ENCODE measurements at places on chromosomes 5 and 9.

GRCh38 chr5:141245250-141245717 lies at the start of gene PCDHB15:
TSS of gene PCDHB15 (plus strand) at chr5:141245395. CDS start at chr5:141245579, 184 bp downstream.
- DNase-seq = no peak

GRCh38 chr9:118595719-118596305 lies 773.4 kb downstream of the BRINP1 start:
- no peak for DNase-seq

- DNase-seq = no peak
These were observed 134.9 kb downstream of the SLIT3 start for GRCh38 chr5:169166078-169166477.

DNA sequence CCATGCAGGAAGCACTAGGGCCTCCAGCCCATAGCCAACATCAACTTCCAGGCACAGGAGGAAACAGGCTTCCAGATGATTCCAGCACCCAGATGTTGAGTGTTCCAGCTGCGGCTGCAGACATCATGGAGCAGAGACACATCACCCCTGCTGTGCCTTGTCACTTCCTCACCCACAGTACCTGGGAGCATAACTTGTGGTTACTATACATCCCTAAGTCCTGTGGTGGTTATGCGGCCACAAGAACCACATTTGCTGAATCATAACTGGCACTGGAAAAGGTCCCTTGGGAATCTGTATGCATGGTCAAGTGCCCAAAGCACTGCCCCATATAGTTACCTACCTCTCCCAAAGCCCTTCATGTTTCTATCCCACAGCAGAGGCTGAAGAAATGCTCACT lies 56.6 kb downstream of the WHRN start:
- DNase-seq = no peak

DNA sequence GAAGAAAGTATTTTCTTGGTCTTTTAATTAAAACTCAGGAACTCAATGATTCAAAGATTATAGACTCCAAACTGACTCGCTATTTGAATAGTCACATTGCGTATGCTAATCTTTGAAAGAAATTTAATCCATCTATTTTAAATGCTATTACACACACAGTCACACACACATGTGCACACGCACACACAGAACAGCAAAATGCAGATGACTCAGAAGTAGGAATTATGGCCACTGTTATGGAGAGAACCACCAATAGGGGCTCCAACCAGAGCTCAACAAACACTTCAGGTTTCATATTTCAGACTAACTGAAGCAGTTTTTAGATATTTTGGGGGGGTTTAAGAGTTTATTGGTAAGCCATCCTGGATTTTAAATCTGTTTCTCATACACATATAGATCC lies 1917.9 kb downstream of the EFNA5 start:
- DNase-seq = no peak

DNA sequence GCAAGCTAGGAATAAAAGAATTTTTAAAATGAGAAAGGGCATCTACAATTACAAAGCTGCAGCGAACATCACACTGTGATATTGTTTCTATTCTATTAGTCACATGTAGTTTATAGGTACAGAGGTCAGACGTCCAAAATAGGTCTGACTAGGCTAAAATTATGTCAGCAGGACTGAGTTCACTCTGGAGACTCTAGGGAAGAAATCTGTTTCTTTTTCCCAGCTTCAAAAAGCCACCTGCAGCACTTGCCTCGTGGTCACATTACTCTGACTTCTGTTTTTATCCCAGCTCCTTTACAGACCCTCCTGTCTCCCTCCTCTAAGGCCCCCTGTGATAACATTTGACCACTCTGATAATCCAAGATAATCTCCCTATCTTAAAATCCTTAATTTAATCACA lies 5.1 kb upstream of the CKS2 start:
- DNase-seq = no peak

DNA sequence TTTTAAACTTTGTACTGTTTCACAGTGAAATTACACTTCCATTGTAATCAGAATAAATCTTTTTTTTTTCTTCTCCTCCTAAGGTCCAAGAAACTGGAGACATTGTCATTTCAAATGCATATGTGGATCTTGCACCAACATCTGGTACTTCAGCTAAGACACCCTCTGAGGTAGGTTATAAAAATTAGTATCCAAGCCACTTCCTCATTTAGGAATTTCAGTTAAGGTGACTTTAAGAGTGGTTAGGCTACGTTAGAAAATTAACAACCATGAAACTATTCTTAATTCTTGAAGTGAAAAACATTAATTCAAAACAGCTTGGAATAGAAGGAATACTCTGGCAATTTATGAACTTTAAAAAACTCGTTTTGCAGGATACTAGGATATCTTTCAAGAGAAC lies 77.5 kb downstream of the HSD17B4 start:
- no peak for DNase-seq

DNA sequence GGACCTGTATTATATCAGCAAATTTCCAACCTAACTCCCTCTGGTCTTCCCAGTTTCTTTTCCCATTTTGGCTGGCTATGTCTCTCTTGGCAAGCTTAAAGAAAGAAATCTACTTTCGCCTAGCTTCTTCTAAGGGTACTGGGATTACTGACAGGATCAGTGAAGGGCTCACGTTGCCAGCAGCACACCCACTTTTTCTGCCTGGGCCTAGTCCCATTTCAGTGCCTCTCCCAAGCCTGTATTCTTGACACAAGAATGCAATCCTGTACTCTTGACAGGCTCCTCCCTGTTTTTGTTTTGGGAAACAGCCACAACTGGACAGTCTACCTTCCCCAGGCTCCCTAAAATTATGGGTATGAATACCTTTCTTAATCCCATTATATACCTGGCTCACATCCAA lies 170.5 kb downstream of the EPB41L4A start:
- no peak for DNase-seq

DNA sequence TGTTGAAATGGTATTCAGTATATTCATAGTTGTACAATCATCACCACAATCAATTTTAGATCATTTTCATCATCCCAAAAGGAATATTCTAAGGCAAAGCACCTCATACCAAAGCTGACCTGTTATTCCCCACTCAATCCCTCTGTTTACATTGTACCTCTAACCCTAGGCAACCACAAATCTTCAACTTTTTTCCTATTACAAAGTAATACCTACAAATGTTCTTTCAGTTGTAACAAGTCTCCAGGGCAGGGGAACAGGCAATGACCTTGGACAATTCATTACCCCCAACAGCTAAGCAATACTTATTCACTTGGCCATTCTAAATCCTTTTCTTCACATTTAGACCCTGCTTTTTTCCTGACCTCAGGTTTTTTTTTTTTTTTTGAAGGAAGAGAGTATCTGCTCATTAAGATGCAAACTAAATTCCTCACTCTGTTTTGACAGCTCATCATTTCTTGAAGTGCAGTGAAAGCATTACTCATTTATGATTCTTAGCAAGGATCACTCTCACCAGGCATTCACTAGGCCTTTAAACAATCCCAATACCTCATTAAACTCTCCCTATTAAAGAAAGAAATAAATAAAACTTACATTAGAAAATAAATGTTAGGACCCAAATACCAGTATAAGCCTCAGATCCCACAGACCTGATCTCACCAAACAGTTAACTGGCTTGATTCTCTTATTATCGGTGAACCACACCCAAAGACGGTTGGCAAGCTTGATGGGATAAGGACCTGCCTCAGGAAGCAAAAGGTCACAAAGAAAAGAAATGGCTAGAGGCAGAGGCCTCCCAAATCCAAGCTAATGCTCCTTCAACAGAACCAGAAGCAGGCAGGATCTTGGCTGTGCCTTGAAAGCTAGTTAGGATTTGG lies 15.3 kb downstream of the MTMR12 start:
- no peak for DNase-seq

- no peak for DNase-seq
These were observed 24.7 kb downstream of the TSC1 start for GRCh38 chr9:132919614-132920268.

DNA sequence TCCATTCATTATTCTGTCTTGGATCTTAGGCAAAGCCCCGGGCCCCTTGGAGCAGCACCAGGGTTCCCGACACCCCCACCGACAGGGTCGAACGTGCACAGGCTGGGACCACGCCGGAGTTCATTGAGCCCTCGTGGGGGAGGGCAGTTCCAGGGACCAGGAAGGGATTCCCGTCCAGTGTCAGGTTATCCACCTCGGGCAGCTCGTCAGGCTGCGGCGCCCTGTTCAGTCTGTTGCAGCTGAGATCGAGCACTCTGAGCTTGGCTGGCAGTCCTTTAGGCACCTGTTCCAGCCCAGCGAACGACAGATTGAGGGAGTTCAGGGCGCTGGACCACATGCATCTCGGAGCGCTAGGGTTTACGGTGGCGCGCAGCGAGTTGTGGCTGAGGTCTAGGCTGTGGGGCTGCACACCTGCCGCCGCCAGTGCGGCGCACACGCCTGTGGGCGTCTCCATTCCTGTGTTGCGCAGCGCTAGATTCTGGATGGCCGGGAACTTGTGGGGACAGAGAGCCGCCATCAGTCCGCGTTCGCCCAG lies 1.1 kb downstream of the CD14 start:
- no peak for DNase-seq

- DNase-seq = no peak
These were observed 181.9 kb upstream of the TBCA start for GRCh38 chr5:77957931-77958521.

- no peak for DNase-seq
These were observed 1.5 kb downstream of the NFIL3 start for GRCh38 chr9:91421971-91422757.

DNA sequence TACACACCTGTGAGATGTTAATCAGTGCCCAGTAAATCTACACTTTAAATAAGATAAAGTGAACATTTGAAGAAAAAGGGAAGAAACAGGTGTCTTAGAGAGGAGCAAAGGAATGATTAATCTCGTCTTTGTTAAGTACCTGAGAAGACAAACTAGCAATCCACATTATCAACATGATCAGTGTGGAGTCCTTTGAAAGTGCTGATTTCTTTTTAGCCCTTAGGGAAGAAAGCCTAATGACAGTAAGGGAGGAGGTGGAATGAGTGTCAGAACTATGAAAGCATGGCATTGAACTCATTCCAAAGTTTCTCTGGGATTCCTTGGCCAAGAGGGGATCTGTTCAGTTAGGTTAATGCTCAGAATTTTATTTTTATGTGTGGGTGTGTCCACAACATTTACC lies 1109.0 kb upstream of the ACO1 start:
- DNase-seq = no peak

DNA sequence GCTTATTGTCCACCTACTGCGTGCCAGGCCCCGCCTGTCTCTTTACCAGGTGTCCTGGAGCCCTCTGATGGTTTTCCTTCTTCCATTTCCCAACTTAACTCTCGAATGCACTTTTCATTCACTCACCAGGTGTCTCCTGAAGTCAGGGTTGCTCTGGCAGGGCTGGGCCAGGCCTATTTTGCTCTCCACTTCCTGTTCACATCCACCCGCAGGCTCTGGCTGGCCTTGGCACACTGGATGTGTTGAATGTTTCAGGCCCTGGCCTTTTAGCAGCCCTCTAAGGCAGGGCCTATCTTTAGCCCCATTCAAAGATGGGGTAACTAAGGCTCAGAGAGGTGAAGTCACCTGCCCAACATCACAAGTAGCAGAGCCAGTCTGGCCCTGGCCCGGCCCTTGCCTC lies 16.4 kb downstream of the LRRC8A start:
- no peak for DNase-seq

- DNase-seq = no peak
These were observed 72.5 kb downstream of the ACTL7B start for GRCh38 chr9:108783326-108783725.

DNA sequence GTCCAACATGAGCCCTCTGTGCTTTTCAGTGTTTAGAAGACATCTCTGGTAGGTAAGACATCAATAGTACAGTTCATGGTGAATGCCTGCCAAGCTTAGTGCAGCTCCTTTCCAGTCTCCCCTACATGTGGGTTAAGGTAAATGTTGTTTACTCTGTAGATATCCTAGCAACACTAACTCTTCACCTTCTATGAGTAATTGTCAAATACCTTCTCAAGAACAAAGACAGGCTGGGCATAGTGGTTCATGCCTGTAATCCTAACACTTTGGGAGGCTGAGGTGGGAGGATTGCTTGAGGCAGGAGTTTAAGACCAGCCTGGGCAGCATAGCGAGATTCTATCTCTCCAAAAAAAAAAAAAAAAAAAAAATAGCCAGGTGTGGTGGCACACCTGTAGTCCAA lies 18.7 kb upstream of the RASGRF2 start:
- DNase-seq = no peak

DNA sequence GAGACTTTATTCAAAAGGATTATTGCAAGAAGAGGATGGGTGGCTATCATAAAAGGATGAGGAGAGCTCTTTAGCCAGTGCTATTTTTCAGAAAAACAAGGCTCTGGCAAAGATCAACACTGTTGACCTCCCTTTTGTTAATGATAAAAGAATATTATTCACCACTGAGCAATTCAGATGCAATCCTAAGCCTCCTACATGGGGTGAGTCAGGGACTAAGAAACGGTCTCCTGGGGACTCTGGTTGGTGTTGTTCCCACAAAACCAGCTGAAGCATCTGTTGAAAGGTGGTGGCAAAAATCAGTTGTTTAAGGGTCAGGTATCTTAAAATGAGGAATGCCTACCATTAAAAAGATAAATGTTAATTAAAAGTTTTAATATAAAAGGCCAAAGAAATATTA lies 7.7 kb upstream of the GCNT1 start:
- DNase-seq = no peak

- DNase-seq = peak; percentile 27
These were observed 10.6 kb upstream of the FAM163B start for GRCh38 chr9:133619791-133620190.

DNA sequence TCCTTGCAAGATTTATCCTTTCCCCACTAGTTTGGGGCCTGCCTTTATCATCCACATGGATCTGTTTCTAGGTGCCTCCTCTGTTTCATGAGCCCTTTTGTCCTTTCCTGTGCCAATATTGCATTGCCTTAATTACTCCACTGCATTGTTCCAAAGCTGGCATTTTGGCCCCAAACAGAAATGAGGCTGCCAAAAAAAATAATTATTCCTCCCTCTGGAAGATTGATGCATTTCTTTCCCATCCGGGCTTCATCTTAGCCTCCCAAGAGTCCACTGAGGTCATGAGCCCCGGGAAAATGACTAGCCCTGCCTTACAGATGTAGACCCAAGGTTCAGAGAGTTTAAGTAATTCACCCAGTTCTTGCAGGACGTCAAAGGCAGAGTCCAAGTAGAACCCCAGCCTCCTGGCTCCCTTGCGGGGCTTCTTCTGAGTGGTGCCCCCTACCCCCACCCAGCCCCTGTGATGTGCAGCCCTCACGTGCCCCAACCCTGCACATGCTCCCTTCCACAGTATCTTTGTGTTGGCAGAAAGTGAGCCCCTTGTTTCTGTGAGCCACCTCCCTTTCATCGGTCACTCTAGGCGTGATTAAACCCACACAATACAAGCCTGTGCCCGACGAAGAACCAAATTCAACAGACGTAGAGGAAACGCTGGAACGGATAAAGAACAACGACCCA lies 62.1 kb downstream of the TMOD1 start:
- DNase-seq = no peak

GRCh38 chr5:164422400-164422799 lies 917.0 kb downstream of the MAT2B start:
- no peak for DNase-seq

Data from activated CD4-positive, alpha-beta T cell treated with anti-CD3 and anti-CD28 coated beads, Interleukin-2, amount 50 U/mL, for 24 hours (primary cell).